Naive thymus-derived CD8-positive, alpha-beta T cell (primary cell): ENCODE measurements at places on chromosomes 16 and 17. TPM values are rescaled to one million over a fixed set of nuclear protein-coding genes. Genes with fewer than 3 reads are reported as not detected.

The NTN3 gene
- total RNA-seq: not detected

The SHBG gene
- total RNA-seq: not detected

The FGF11 gene
- 2.4 TPM for total RNA-seq

The IRF8 gene
- total RNA-seq: 17.8 TPM

The DRC3 gene
- 1.1 TPM for total RNA-seq

The ITPRIPL2 gene
- 0.13 TPM for total RNA-seq

The CDH11 gene
- not detected for total RNA-seq

The EPOP gene
- total RNA-seq: 1.2 TPM

The SOST gene
- total RNA-seq: not detected

The ACLY gene
- 69.9 TPM for total RNA-seq

The SPHK1 gene
- total RNA-seq: 0.85 TPM

The EVPLL gene
- not detected for total RNA-seq

DNA sequence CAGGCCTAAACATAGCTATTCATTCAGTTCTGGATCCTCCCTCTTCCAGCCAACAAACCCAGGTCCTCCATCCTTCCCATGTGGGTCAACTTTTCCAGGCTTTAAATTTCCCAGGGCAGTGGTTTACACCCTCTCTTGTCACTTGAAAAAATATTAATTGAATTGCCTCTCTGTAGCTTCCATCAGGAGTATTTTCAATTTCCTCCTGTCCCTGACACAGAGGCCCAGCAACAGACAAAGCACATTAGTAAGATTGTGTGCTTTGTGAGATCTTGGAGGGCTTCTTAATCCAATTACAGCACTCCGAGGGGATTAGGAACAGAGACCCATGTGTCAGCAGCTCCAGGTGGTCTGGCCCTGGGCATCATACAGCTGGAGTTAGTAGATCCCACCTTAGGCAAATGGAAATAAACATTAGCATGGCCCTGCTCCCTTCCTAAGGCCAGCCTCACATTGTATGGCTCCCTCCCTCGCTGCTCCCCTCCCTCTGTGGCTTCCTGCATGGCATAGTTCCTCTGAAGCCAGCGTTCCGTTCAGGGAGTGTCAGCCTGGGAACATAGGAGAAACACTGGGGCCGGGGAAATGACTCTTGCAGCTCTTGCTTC lies 132.7 kb upstream of the HSBP1 start:
- no peak overlapping the region for H3K27ac ChIP-seq
- DNase-seq: no peak
- H3K4me1 ChIP-seq: no peaks in the 10 kb centered on the region
- no peak overlapping the region for H3K4me3 ChIP-seq

GRCh38 chr16:86101897-86102157 lies 202.9 kb downstream of the IRF8 start:
- H3K27ac ChIP-seq: no peak overlapping the region
- no peaks in the 10 kb centered on the region for H3K36me3 ChIP-seq
- peaks cover 1% of the 10 kb centered on the region for H3K27me3 ChIP-seq
- H3K4me1 ChIP-seq: no peaks in the 10 kb centered on the region

GRCh38 chr17:15291674-15292361 lies 26.7 kb upstream of the PMP22 start:
- H3K4me1 ChIP-seq: no peaks in the 10 kb centered on the region
- no peak for DNase-seq
- peaks cover 36% of the 10 kb centered on the region for H3K27me3 ChIP-seq
- H3K4me3 ChIP-seq: no peak overlapping the region

DNA sequence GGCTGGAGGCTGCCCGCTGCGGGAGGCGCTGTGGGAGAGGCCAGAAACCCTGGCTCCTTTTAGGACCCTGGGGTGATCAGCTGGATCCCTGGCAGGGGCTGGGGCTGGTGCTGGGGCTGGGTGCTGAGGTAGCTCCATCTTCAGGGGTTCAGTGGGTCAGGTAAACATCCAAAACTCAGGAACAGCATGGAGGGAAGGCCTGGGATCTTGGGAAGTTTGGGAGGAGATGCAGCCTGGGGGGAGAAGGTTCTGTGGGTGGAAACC lies 21.0 kb downstream of the ADGRG5 start:
- H3K27me3 ChIP-seq: no peaks in the 10 kb centered on the region
- H3K27ac ChIP-seq: no peak overlapping the region
- H3K36me3 ChIP-seq: peaks cover 25% of the 10 kb centered on the region
- H3K4me1 ChIP-seq: peaks cover 11% of the 10 kb centered on the region

DNA sequence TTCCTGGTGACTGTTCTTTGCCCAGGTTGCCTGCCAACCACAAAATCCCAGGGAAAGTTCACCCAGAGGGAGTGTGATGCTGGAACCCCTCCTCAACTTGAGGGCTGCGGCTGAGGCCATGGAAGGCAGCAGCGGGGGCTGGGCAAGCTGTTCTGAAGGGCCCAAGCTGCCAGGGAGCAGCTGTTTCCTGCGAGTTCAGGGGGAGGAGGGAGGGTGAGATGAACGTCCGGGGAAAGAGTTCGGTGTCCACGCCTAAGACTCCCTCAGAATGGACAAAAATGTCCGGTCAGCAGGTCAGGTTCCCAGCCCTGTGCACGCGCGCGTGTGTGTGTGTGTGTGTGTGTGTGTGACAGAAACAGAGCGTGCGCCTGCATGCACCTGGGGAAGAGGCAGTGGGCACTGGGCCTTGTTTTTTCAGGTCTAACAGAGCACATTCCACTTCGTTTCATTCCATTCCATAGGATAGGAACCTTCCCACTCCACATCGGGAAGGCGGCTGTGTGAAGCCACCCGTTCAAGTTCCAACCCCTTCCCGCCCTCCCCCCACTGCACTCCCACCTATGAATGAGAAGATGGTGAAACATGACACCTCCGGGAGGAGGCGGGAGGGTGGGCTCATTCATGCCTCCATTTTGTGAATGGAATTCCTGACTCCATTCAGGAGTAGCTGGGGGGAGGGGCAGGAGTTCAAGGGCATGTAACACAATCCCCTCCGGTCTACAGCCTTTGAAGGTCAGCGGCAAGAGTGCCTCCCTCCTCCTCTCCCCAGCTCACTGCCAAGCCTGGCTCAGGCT lies 15.7 kb downstream of the ETV4 start:
- no peak for DNase-seq
- no peak overlapping the region for H3K27ac ChIP-seq
- H3K4me3 ChIP-seq: no peak overlapping the region

GRCh38 chr16:87832741-87833502 lies 36.4 kb downstream of the SLC7A5 start:
- H3K27me3 ChIP-seq: no peaks in the 10 kb centered on the region
- no peaks in the 10 kb centered on the region for H3K4me1 ChIP-seq
- H3K36me3 ChIP-seq: peaks cover 25% of the 10 kb centered on the region

DNA sequence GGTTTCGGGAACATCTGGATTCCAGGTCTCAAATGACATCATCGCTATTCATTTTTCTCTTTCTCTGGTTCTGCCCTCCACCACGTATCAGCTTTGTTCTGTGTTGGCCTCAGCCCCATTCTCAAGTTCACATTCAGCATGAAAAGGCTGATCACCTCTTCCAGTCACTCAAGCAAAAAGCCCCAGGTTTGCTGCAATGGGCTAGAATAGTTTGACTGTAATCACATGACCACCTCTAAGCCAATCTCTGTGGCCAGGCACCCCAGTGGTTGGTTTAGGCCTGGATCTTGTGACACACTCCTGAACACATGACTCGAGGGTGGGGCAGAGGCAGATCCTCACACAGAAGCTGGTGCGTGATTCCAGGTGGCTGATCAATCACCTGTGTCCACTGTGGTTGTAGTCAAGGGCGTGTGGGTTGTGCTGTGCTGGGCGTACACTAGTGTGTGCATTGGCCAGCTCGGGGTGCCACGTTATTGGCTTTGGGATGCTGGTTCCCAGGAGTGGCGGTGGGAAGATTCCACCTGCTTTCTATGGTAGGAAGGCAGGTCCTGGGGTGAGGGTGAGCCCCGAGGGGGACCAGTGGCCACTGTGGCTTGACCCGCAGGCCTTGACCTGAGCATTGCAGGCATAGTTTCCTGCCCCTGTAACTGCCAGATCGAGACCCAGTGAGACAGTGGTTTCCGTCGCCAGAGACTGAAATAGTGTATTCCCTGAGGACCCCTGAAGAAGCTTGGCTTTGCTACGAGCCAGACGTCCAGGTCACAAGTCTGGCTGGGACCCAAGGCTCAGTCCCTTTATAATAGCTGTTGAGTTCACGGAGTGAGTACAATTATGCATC lies 12.0 kb downstream of the EEF2K start:
- no peak for DNase-seq
- no peak overlapping the region for H3K27ac ChIP-seq
- no peaks in the 10 kb centered on the region for H3K27me3 ChIP-seq
- peaks cover 7% of the 10 kb centered on the region for H3K4me1 ChIP-seq
- no peak overlapping the region for H3K4me3 ChIP-seq

- H3K27ac ChIP-seq: no peak overlapping the region
- peaks cover 20% of the 10 kb centered on the region for H3K27me3 ChIP-seq
- no peaks in the 10 kb centered on the region for H3K36me3 ChIP-seq
- H3K4me3 ChIP-seq: no peak overlapping the region
- no peaks in the 10 kb centered on the region for H3K4me1 ChIP-seq
Observed at GRCh38 chr16:86375851-86376250, 134.5 kb upstream of the FOXF1 start.

- H3K27me3 ChIP-seq: peaks cover 12% of the 10 kb centered on the region
- H3K4me3 ChIP-seq: no peak overlapping the region
- H3K36me3 ChIP-seq: no peaks in the 10 kb centered on the region
- no peak for DNase-seq
Observed at GRCh38 chr17:49267912-49268311, 37.3 kb upstream of the PHOSPHO1 start.

DNA sequence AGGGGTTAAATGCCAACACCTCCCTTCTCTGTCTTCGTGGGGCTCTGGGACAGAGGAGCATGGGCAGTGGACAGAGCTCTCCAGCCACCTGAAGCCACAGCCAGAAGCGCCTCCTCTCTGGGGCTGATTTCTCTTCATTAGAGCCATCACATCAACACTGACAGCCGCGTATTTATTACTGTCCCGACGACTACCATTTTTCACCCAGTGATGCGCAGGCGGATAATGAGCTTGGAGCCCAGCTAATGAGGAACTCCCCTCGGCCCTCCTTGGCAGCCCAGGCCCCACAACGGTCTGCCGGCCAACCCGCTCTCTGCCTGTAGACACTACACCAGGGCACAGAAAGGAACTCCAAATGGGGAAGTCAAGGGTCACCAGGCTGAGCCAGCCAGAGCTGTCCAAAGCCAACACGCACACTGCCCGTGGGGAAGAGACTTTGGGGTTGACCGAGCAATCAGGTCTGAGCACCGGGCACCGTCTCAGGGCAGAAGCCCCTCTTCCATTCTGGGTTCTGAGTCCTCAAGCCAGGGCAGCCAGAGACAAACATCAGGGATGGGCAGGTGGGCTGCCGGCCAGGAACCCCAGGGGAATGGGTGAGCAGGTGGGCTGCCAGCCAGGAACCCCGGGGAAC lies 13.2 kb downstream of the SDK2 start:
- H3K27ac ChIP-seq: no peak overlapping the region
- H3K4me3 ChIP-seq: no peak overlapping the region
- H3K4me1 ChIP-seq: no peaks in the 10 kb centered on the region
- H3K36me3 ChIP-seq: no peaks in the 10 kb centered on the region

DNA sequence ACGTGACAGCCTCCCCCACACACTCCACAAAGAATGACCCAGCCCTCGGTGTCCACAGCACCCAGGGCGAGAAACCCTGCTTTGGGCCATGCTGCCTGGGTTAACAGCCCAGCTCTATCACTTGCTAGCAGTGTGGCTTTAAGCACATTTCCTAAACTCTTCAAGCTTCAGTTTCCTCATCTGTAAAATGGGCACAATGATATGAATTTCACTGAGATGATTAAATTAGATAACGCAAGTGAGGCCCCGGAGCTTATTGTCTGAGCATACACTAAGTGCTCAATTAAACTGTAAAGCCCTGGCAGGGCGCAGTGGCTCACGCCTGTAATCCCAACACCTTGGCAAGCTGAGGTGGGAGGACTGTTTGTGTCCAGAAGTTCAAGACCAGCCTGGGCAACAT lies 79.4 kb downstream of the LITAF start:
- H3K4me1 ChIP-seq: peaks cover 7% of the 10 kb centered on the region
- H3K27me3 ChIP-seq: no peaks in the 10 kb centered on the region
- no peaks in the 10 kb centered on the region for H3K36me3 ChIP-seq
- no peak overlapping the region for H3K4me3 ChIP-seq
- H3K27ac ChIP-seq: no peak overlapping the region

DNA sequence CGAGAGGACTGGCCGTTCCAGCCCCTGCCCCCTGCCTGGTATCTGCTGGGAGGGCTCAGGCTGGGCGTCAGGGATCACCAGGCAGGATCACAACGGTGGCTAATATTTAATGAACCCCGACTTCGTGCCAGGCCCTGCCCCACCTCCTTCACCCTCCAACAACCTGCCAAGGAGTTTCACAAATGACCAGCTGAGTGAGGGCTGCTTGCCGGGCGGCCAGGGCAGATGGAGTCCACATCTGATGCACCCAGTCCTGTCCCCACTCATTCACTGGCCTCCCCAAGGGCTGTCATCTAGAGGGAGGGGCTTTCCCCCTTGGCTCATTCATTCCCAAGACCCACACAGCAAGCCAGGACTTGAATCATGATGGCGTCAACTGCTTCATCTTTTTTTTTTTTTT lies 17.5 kb downstream of the UBALD1 start:
- no peak overlapping the region for H3K27ac ChIP-seq
- H3K36me3 ChIP-seq: no peaks in the 10 kb centered on the region
- H3K4me1 ChIP-seq: peaks cover 2% of the 10 kb centered on the region
- H3K27me3 ChIP-seq: no peaks in the 10 kb centered on the region
- no peak overlapping the region for H3K4me3 ChIP-seq

GRCh38 chr17:74268558-74268957 lies 5.5 kb upstream of the DNAI2 start:
- H3K27me3 ChIP-seq: peaks cover 14% of the 10 kb centered on the region
- no peak overlapping the region for H3K4me3 ChIP-seq
- no peak for DNase-seq
- peaks cover 19% of the 10 kb centered on the region for H3K4me1 ChIP-seq

- no peak overlapping the region for H3K27ac ChIP-seq
- H3K27me3 ChIP-seq: peaks cover 30% of the 10 kb centered on the region
- no peak for DNase-seq
- H3K4me1 ChIP-seq: no peaks in the 10 kb centered on the region
Observed at GRCh38 chr16:88303890-88304819, 78.6 kb upstream of the ZNF469 start.

DNA sequence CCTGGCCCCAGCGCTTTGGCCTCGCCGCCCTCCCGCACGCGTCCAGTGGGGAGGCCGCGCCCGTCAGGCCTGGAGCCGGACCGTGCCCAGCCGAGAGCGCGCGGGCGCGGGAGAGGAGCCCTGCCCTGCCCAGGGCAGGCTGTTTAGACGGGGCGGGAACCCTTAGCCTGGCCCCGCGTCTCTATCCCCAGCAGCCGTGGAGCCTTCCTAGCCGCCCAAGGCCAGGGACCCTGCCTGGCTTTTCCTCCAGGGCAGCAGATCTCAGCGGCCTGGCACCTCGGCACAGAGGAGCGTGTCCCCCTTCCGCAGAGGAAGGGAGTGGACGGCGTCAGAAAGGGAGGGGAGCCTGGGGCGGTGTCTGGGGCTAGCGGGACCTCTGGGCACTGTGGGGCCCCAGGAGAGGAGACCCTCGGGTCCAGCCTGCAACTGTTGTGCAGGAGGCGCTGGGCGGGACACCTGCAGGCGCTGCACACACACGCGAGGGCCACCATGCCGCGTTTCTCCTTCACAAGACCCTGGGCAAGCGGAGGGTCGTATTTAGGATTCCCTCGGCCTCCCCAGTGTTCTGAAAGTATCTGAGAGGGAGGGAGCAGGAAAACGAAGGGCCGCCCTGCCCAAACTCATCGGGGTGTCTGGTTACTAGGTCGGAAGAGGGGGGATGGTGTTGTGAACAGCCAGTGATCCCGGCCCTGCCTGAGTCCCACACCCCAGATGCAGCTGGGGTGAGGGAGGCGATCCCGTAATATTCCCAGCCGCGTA lies 2.3 kb upstream of the NPTX1 start:
- peaks cover 28% of the 10 kb centered on the region for H3K27me3 ChIP-seq
- H3K27ac ChIP-seq: no peak overlapping the region
